ENCODE measurements at places on chromosomes 1 and 21.
A peak's percentile ranks its signal among the peaks of the same experiment; 100 is the strongest.

- DNase-seq = no peak
These were observed 1.8 kb upstream of the ERG start for GRCh38 chr21:38500073-38500472.

DNA sequence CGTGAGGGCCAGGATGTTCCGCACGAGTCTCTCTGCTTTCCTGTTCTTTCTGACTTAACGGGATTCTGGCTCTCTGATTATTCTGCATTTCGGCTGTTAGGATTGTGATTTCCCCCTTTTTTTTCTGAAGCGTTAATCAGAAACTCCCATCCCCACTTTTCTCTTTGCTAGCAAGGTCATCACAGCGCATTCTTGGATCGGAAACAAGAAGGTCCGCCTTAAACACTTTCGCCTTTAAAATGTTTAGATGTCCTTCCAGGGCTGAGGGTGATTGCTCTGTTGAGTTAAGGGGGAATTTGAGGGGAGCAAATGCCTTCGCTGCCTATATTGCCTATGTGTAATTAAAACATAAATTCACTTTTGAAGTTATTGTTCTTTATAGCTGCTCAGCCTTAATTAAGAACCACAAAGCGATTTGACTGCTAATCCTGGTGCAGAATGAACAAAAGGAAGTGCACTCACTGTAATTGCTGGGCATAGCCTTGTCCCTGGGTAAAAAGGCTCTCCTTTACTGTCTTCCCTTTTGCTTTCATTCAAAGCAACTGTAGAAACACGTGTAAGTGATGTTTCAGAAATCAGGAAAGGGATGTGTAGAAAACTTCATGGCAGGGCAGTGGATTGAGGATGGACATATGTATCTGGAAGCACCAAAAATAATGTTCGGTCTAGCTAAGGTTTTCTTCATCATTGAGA is 1.2 kb downstream of the LAMC1 start:
- DNase-seq = no peak

DNA sequence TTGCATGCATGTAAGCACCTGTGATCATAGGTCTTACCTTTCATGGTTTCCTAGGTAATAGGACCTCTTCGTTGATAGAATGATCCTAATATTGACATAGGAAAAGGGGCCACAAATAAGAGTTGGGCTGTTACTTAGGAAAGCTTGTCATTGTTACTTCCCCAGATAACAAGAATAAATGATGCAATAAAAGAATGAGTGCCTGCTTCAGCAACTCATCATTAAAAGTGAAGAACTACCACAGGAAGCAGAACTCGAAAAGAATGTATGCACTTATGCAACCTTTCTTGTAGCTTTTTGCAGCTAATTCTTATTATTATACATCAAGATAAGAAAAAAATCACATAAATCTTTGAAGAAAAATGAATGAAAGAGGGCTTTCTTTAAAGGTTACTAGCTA is 548.6 kb downstream of the LTN1 start:
- no peak for DNase-seq

GRCh38 chr1:23101101-23101827 is 67.4 kb downstream of the LUZP1 start:
- DNase-seq = no peak

GRCh38 chr1:203665993-203666392 is 39.4 kb downstream of the ATP2B4 start:
- DNase-seq = no peak

DNA sequence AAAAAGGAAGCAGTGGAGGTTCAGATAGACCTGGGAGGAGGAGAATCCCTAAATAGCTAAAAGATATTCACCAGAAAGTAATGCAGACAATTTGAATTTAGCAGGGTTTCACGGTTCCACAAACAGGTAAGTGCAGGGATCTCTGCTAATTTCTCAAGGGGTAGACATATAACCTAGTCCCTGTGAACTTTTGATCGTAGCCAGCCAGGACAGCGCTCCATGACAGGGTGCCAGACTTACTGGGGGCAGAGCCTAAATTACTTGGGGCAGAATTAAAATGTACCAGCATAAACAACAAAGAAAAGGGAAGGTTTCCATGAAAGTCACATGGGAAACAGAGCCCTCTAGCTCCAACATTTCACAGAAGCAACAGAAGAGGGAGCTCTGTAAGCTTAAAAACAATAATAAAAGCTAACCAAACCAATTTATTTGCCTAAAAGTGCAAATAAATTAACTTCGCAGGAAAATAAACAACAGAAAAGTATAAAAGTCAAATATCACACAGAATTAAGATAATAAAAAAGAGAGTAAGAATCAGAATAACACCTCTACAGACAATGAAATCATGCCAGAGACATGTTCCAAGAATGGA is 198.3 kb downstream of the DUSP10 start:
- DNase-seq = peak; percentile 5

- DNase-seq = no peak
These were observed 80.9 kb downstream of the PCBP3 start for GRCh38 chr21:45724345-45724961.

- DNase-seq = peak; percentile 15
These were observed 1.1 kb downstream of the BCAR3 start for GRCh38 chr1:93680420-93681100.

- no peak for DNase-seq
These were observed 26.3 kb downstream of the CTNNBIP1 start for GRCh38 chr1:9883585-9884449.

GRCh38 chr1:40984066-40984465 is 4.6 kb downstream of the CTPS1 start:
- no peak for DNase-seq

- no peak for DNase-seq
These were observed 7.3 kb downstream of the POU2F1 start for GRCh38 chr1:167227934-167228378.

Data from CD4-positive, alpha-beta T cell treated with Interleukin-12 subunit alpha and Interleukin-12 subunit beta, for 1 hour (primary cell).